T47D (cell line): ENCODE measurements at places on chromosomes 12 and 14.

- no peak for DNase-seq
Observed at GRCh38 chr14:41349289-41349910, 257.3 kb upstream of the LRFN5 start.

DNA sequence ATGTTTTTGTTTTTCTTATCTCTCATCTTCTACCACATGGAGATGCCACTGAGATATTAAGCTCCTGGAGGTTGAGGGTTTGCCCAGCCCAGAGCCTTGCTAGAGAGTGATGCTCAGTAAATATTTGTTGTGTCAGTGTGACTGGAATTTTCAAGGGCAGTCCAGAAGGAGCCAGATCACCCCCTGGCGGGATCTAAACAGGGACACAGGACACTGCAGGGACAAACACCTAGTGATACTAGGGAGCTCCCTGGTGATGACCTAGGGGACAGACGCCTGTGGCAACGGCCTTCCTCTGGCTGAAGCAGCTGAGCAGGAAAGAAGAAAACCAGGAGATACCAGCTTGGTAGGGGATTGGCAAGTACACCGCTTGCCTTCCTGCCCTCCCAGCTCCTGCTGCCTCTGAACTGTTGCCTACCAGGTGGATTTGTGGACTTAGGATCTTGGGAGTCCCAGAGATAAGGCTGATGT, 714.4 kb upstream of the TBX3 start:
- peak; percentile 57 for DNase-seq

GRCh38 chr12:59600171-59600570, 4.3 kb downstream of the SLC16A7 start:
- DNase-seq: no peak

GRCh38 chr12:119570771-119571170, 22.8 kb upstream of the TMEM233 start:
- no peak for DNase-seq

DNA sequence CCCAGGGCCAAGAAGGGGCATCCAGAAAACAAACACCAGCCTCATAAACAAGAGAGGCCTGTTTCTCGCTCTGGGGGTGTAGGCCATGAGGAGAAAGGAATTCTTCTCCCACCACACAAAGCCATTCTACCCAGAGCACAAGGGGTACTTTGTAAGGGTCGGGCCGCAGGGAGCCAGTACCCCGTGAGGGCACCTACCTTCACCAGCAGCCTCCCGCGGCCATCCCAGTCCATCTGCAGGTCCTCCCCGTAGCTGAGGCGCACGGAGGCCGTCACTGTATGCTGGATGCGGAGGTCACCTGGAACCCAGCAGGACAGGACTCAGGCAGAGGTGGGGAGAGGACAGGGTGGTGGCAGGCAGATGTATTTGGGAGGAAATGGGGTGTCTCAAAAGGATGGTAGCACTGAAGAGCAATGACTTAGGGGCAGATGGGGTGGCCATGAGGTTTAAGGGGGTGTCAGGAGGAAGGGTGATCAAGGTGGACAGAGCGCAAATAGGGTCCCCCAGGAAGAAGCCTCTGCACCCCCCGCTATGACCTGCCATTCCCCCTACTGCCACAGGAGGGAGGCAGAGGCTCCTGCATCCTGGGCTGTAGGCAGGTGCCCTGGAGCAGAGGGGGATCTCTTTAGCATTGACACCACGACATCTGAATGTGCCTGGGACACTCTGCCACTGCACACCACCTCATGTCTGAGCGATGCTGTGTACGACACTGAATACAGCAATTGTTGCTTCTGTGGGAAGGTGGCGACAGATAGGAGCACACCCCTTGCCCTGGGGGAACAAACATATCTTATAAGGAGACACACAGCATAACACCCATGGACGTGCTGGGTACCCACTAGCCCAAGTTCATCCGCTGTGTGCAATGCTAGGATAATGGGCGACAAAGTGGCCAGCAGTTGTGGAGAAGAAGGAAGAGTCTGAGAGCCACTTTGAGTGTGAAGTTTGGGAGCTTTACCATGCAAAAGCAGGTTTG, 61.4 kb downstream of the VWF start:
- DNase-seq: peak; percentile 38

- no peak for DNase-seq
Observed at GRCh38 chr14:28542040-28542439, 224.5 kb upstream of the FOXG1 start.

DNA sequence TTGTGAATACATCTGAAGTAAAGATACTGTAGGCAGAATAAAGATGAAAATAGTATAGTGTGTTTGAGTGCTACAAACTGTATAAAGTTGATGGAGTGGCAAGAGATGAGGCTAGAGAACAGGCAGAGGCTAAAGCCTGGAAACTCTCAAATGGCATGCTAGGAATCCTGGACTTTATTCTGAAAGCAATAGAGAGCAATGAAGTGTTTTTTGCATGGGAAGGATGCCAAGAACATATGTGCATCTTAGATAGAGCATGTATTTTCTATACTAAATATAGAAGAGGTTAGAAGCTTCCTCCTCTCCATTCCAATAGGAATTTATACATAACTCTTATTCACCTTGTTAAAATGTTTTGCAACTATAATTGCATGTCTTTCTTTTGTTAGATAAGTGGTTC, 86.3 kb upstream of the TMTC2 start:
- no peak for DNase-seq

- no peak for DNase-seq
Observed at GRCh38 chr12:28540324-28540714, 350.1 kb downstream of the CCDC91 start.

GRCh38 chr12:131603939-131604795, 106.7 kb upstream of the SFSWAP start:
- DNase-seq: no peak

DNA sequence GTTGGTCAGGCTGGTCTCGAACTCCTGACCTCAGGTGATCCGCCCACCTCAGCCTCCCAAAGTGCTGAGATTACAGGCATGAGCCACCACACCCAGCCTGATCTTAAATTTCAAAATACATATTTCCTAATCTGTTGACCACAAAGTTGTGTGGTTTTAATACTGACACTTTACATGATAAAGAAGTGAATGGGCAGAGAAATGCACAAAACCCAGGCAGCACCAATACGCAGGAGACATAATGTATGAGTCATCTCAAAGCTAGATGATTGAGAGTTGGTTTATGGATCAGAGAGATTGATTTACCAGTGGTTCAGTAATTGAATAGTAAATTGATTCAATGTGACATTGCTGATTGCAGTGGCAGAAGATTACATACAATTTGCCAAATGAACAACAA, 19.2 kb upstream of the PPP2R5E start:
- no peak for DNase-seq

- no peak for DNase-seq
Observed at GRCh38 chr12:11765421-11765816, 115.9 kb downstream of the ETV6 start.
